Fibroblast of skin of right biceps (primary cell): ENCODE measurements at places on chromosomes 7 and 10.

GRCh38 chr7:141014125-141014523, 628 bp downstream of the MRPS33 start:
- peak; percentile 24 for DNase-seq

DNA sequence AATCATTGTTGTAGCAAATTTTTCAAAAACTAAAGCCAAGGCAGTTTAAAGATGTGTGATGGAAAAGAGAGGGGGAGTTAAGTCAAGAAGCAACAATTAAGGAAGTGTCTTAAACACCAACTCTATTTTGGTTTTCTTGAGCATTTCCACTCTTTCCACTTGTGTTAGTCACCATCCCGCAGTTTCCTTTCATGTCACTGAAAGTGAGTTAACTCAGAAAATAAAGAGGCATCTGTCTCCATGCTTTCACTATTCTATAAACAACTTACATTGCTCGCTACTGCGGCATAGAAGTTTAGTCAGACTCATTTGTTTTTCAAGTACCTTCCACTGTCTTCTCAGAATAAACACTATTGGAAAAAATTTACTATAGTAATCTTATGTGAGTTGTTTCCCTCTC, 284.9 kb upstream of the SEMA3D start:
- peak; percentile 75 for DNase-seq

DNA sequence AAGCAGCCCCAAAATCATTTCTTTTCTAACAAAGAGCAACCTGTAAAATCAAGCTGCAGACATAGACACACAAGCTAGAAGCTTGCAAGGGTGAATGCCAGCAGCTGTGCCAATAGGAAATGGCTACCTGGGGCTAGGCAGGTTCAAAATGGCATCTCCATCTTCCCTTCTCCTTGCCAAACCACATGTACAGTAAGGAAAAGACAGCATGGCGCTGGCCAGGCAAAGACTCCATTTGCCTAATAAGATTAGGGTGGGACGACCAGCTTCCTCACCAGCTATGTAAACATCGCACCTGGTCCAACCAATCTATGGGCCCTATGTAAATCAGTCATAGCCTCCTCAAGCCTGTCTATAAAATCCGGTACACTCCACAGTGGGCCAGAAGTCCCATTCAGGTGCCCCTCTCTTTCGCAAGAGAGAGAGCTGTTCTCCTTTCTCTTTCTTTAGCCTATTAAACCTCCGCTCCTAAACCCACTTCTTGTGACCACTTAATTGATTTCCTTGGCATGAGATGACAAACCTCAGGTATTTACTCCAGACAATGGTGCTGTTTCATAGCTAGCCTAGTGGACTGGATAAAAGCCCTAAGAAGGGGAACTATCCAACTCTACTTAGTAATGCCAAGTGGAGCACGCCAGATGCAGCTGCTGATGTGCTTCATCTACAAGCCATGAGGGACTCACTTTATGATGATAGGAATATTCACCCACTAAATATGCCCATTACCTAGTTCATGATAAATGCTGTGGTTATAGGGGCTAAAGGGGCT, 44.1 kb downstream of the HTR7 start:
- no peak for DNase-seq

GRCh38 chr10:34581801-34582532, 233.1 kb downstream of the PARD3 start:
- DNase-seq = peak; percentile 89

DNA sequence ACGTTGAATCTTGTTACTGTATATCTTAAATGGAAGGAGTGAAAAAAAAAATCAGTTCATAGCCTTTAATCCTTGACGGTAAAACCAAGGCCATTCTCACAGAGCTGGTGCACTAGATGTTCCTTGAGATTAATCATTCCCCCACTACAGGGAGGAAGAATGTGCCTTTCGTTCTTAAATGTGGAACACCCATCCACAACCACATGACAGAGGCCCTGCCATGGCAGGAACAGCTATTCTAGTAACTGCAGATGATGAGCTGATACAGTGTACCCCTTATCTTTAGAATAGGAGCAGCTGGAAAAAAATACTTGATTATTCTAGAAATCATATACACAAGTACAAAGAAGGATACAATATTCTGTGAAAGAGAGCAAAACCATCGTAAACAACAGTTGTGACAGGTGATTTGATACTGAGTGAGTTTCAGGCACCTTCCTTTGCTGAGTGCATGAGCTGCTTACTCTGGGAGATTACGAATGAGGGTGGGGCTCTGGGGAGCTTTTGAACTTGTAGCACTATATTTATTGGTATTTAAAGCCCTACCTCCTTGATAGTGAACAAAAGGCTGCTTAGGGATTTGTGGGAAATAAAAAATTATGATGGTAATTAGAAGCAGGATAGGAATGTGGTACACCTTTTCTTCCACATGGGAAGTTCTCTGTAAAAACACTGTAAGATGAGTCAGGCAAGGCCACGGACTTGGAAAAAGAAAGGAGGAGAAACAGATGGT, 244.4 kb upstream of the SLC26A5 start:
- DNase-seq = no peak

- no peak for DNase-seq
These were observed 174.1 kb upstream of the YAE1 start for GRCh38 chr7:39392151-39392550.

GRCh38 chr7:1210979-1211608, 21.6 kb upstream of the UNCX start:
- no peak for DNase-seq
